GM12878 (cell line): ENCODE measurements at places on chromosomes 16 and 17. TPM values are rescaled to one million over a fixed set of nuclear protein-coding genes. Genes with fewer than 3 reads are reported as not detected.

The OVCA2 gene
- 39.7 and 46.9 TPM in 2 replicates for total RNA-seq

The KRTAP3-2 gene
- total RNA-seq: not detected in 2 replicates

The NDE1 gene
- 148 and 156 TPM in 2 replicates for total RNA-seq

The PAQR4 gene
- 30.7 and 31.8 TPM in 2 replicates for total RNA-seq

- H3K4me1 ChIP-seq: no peaks in the 10 kb centered on the region
- no peak overlapping the region for H3K27ac ChIP-seq
- no peak for DNase-seq
- H3K4me3 ChIP-seq: no peak overlapping the region
Observed at GRCh38 chr16:23080329-23080728, 68.9 kb downstream of the USP31 start.

DNA sequence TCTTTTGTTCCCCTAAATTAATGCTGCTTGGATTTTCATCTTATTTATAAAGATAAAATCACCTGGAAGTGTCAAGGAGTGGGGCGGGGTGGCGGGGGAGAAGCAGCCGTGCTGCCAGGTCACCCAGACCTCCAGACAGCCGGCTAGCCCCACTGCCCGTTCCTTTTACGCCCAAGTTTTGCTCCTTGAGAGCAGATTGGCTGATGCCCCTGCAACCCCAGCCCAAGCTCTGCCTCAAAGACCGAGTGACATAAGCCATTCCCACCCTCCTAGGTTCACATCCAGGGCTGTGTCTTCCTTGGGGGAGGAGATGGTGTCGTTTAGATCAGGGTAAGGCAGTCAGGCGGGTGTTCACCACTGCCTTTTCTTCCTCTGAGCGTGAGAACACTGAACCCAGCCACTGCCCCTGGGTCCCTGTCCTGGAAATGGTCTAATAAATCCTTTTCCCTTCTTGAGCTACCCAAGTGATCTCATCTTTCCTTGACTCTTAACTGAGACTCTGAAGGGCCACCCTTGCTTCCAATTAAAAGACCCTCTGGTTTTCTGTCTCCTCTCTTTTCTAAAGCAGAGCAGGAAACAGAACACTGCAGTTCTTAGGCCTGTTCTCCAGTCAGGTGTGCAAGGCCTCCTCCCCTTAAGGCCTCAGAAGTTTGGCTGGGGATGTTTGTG is 5.7 kb downstream of the PDF start:
- no peaks in the 10 kb centered on the region for H3K27me3 ChIP-seq
- no peak overlapping the region for H3K4me3 ChIP-seq
- DNase-seq: no peak
- H3K36me3 ChIP-seq: peaks cover 40% of the 10 kb centered on the region
- H3K27ac ChIP-seq: no peak overlapping the region

GRCh38 chr16:86496262-86496928 is 13.9 kb upstream of the FOXF1 start:
- H3K27me3 ChIP-seq: peaks cover 16% of the 10 kb centered on the region
- no peak overlapping the region for H3K4me3 ChIP-seq
- H3K36me3 ChIP-seq: no peaks in the 10 kb centered on the region
- no peaks in the 10 kb centered on the region for H3K4me1 ChIP-seq
- no peak for DNase-seq

DNA sequence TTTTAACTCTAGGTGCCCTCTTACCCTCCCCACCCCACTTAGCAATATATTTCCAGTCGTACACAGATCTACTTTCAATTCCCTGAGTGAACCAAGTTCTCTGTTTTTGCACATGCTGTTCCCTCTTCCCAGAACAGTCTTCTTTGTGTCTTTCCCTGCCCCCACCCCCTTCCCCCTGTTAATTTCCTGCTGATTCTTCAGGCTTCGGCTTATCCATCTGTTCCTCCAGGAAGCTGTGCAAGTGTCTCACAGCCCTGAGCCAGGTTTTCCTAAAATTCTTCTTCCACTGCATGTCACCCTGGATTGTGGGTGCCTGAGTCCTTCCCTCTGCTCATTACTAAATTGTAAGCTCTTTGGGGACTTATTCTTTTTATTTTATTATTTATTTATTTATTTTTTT is 12.4 kb upstream of the SPOP start:
- peaks cover 3% of the 10 kb centered on the region for H3K4me1 ChIP-seq
- no peak overlapping the region for H3K4me3 ChIP-seq
- DNase-seq: no peak
- H3K36me3 ChIP-seq: no peaks in the 10 kb centered on the region
- no peaks in the 10 kb centered on the region for H3K27me3 ChIP-seq
- no peak overlapping the region for H3K27ac ChIP-seq

DNA sequence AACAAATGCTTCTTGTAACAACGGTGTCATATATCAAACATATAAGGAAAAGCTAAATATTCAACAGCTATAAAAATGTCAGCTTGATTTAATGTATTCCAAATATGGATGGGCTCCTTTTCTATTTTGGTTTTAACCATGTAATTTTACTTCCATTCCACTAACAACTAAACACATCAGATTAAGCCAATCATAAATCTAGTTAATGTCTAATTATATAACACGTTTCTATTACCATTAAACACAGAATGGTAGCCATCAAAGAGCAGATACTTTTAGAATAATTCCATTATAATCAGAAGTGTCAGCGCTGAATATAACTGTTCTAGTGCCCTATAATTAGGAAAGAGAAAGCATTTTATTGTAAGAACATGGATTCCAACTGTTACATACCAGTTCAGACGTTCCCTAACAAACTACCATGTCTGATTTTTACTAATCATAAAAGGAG is 10.0 kb downstream of the CMC2 start:
- no peak for DNase-seq
- H3K4me1 ChIP-seq: no peaks in the 10 kb centered on the region; the same call in 1 of the 2 replicates
- peaks cover 4% of the 10 kb centered on the region for H3K36me3 ChIP-seq
- H3K4me3 ChIP-seq: peak overlapping the region; percentile 60
- peak overlapping the region; percentile 83 for H3K27ac ChIP-seq

DNA sequence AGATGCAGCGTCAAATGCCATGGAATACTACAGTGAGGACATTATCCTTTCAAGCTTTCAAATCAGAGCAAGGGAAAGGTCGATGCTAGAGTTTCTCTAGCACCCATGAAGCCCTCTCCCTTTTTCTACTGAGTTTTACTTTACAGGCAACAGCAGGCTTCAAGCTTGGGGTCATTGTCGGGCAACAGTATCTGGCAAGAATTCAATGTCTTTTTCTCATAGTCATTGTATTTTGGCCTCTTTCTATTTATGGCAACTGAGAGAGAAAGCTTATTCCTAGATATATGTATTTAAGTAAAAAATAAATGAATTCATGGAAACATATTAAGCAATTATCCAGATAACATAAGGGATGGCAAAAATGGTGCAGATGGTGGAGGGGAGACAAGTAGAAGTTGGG is 364 bp upstream of the CETP start:
- H3K36me3 ChIP-seq: no peaks in the 10 kb centered on the region
- no peak for DNase-seq
- H3K27ac ChIP-seq: no peak overlapping the region
- H3K4me3 ChIP-seq: no peak overlapping the region
- peaks cover 7% of the 10 kb centered on the region for H3K4me1 ChIP-seq
- no peaks in the 10 kb centered on the region for H3K27me3 ChIP-seq

DNA sequence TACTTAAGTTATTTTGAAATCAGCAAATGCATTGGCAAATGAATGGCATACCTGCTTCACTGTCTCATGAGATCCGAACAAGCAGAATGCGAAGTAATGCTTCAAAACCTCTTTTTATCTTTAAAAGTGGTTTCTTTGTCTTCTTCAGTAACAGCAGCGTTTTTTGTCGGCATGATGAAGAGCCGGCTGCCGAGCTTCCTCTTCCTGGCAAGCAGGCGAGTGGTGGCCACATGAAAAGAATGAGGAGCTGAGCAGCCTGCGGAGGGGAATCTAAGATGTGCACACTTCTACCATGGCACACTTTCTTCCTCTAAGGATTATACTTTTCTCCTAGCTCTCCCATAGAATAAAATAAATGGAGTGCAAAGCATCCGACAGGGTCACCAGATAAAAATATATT is 42.4 kb upstream of the AKTIP start:
- H3K27me3 ChIP-seq: no peaks in the 10 kb centered on the region; the same call in 1 of the 2 replicates
- no peak for DNase-seq
- no peaks in the 10 kb centered on the region for H3K4me1 ChIP-seq
- H3K4me3 ChIP-seq: no peak overlapping the region

GRCh38 chr17:76331083-76331482 is 22.6 kb downstream of the PRPSAP1 start:
- H3K4me1 ChIP-seq: no peaks in the 10 kb centered on the region
- no peaks in the 10 kb centered on the region for H3K27me3 ChIP-seq
- H3K4me3 ChIP-seq: no peak overlapping the region
- H3K27ac ChIP-seq: no peak overlapping the region

GRCh38 chr17:72121164-72122009 is 567 bp downstream of the SOX9 start:
- H3K27me3 ChIP-seq: peaks cover 17% of the 10 kb centered on the region
- peak overlapping the region; percentile 84 for H3K4me3 ChIP-seq
- H3K27ac ChIP-seq: no peak overlapping the region; the same call in 1 of the 2 replicates
- H3K36me3 ChIP-seq: peaks cover 3% of the 10 kb centered on the region; the same call in 1 of the 2 replicates
- DNase-seq: no peak

DNA sequence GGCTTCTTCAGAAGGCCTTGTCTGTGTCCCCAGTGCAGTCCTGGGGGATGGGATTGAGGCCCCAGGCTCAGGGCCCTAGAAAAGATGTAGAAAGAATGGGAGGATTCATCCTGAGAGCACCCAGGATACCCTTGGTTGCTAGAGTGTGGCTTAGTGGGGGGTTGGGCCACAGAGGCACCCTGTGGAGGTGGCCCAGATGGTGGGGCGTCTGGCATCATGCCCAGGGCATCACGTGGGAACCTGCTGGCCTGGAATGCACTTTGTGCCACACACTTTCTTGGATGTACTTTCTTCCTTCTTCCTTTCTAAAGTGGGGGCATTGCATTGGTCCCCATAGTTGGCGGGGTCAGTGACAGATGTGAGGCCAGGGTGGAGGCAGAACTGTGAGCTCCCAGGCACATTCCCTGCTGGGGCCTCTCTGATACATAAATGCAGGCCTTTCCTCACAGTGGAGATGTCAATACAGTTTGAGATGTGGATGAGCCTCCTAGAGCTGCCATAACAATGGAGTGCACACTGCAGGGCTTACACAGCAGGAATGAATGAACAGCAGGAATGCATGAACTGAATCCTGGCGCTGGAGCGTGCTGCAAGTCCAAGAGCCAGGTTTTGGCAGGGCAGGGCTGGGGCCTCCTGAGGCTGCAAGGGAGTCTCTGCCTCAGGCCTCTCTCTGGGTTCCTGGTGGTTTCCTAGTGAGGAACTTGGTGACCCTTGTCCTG is 43.3 kb downstream of the MGAT5B start:
- H3K27ac ChIP-seq: no peak overlapping the region
- no peaks in the 10 kb centered on the region for H3K36me3 ChIP-seq
- no peaks in the 10 kb centered on the region for H3K27me3 ChIP-seq
- no peak for DNase-seq
- no peak overlapping the region for H3K4me3 ChIP-seq

DNA sequence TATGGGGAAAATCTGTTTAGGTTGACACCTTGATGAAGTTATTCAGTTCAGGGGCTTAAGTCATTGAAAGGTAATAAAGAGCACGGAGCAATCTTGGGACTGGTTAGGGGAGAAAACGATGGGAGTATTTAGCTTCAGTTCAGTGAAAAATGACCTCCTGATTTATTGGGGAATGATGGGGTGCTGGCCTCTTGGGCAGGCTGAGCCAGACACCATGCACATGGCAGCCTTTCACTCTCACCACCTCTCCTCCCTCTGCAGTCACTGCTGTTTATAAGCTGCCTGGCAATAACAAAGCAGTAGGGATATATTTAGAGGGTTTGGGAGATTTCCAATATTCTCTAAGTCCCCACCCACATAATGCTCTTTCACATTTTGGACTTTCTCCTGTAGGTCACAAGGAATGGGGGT is 140.5 kb upstream of the HS3ST2 start:
- H3K27me3 ChIP-seq: no peaks in the 10 kb centered on the region; the same call in 1 of the 2 replicates
- no peak for DNase-seq
- H3K27ac ChIP-seq: no peak overlapping the region
- no peaks in the 10 kb centered on the region for H3K4me1 ChIP-seq
- H3K36me3 ChIP-seq: no peaks in the 10 kb centered on the region

DNA sequence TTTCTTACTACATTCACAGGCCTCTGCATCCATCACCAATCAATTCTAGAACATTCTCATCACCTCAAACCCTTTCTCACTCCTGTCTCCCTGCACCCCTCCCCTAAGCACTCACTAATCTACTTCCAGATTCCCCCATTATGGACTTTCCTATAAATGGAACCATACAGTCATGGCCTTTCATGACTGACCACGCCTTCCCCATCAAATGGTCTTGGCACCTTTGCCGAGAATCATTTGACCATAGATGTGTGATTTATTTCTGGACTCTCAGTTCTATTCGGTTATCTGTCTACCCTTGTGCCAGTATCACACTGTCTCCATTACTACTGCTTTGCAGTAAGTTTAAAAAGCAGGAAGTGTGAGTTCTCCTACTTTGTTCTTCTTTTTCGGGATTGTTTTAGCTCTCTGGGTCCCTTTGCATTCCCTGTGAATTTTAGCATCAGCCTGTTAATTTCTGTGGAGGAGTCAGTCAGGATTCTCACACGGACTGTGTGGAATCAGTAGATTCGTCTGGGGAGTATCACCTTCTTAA is 27.5 kb downstream of the GTF3C1 start:
- DNase-seq: no peak
- H3K4me1 ChIP-seq: no peaks in the 10 kb centered on the region
- no peak overlapping the region for H3K4me3 ChIP-seq
- no peaks in the 10 kb centered on the region for H3K27me3 ChIP-seq
- no peak overlapping the region for H3K27ac ChIP-seq

GRCh38 chr17:9299695-9300094 is 275.9 kb downstream of the STX8 start:
- H3K27me3 ChIP-seq: no peaks in the 10 kb centered on the region
- H3K4me3 ChIP-seq: no peak overlapping the region
- peaks cover 4% of the 10 kb centered on the region; the same call in 1 of the 2 replicates for H3K4me1 ChIP-seq
- H3K36me3 ChIP-seq: no peaks in the 10 kb centered on the region
- H3K27ac ChIP-seq: no peak overlapping the region

DNA sequence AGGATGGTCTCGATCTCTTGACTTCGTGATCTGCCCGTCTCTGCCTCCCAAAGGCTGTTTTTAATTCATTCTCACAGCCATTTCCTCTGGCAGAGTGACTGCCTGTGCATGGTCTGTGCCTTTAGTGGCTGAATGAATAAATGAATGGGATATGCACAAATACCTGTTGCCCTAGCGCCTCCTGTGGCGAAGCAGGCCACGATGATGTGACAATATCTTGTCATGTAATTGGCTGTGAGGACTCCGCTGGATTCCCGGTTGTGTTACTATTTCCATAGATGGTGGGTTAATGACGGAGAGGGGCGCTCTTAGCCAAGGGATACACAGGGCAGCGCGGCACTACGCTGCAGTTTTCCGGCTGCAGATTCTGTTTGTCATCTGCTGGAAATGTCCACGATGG is 26.8 kb upstream of the ENDOV start:
- H3K4me1 ChIP-seq: no peaks in the 10 kb centered on the region
- DNase-seq: no peak
- peaks cover 65% of the 10 kb centered on the region for H3K36me3 ChIP-seq
- no peak overlapping the region for H3K27ac ChIP-seq
- H3K27me3 ChIP-seq: no peaks in the 10 kb centered on the region
